Activated T-cell treated with anti-CD3 and anti-CD28 coated beads, Interleukin-2, amount 50 U/mL, for 4 hours (primary cell): ENCODE measurements at places on chromosomes 3 and 15. TPM values are rescaled to one million over a fixed set of nuclear protein-coding genes. Genes with fewer than 3 reads are reported as not detected.

Gene FMN1
- total RNA-seq, result 0.66 TPM

Gene CFAP91
- total RNA-seq, result 0.29 TPM

Gene PLA2G4E
- total RNA-seq, result not detected

Gene PAK6
- 0.28 TPM for total RNA-seq

Gene ZBTB11
- 24.1 TPM for total RNA-seq

Gene RTP4
- total RNA-seq, result 1.2 TPM

Gene MEIS2
- not detected for total RNA-seq

Gene ATP13A4
- total RNA-seq, result 0.16 TPM

Gene SLTM
- total RNA-seq, result 121 TPM

Gene IQCH
- 0.95 TPM for total RNA-seq

Gene ATP13A5
- total RNA-seq, result not detected

Gene TRAT1
- total RNA-seq, result 7.1 TPM

Gene SPINK8
- total RNA-seq, result not detected

Gene C3orf22
- total RNA-seq, result not detected

Gene GPR27
- total RNA-seq, result 2.3 TPM

Gene CLDN16
- total RNA-seq, result not detected

Gene PDIA5
- total RNA-seq, result 35.3 TPM

Gene KLHL40
- total RNA-seq, result not detected

Gene RAD51
- 31.0 TPM for total RNA-seq

Gene PTPN9
- total RNA-seq, result 14.4 TPM

Gene NRG4
- 0.20 TPM for total RNA-seq

Gene ZBTB20
- total RNA-seq, result 2.8 TPM

Gene SSR3
- total RNA-seq, result 138 TPM

Gene HHLA2
- total RNA-seq, result 0.48 TPM

Gene GUCA1C
- total RNA-seq, result not detected

Gene SENP7
- 4.0 TPM for total RNA-seq

Gene RASGRF1
- not detected for total RNA-seq

Gene SH2D7
- total RNA-seq, result not detected

Gene PEX5L
- total RNA-seq, result not detected

Gene IL17RC
- 0.40 TPM for total RNA-seq

Gene ECE2
- total RNA-seq, result not detected

Gene ARPIN
- 0.05 TPM for total RNA-seq

Gene PLIN1
- 0.45 TPM for total RNA-seq

Gene SMCO1
- not detected for total RNA-seq

Gene SLC28A2
- not detected for total RNA-seq

Gene IL5RA
- 0.35 TPM for total RNA-seq

Gene SYNPR
- not detected for total RNA-seq

Gene ROBO2
- not detected for total RNA-seq
